Epithelial cell of proximal tubule (primary cell): ENCODE measurements at places on chromosomes 1 and 21. TPM values are rescaled to one million over a fixed set of nuclear protein-coding genes. Genes with fewer than 3 reads are reported as not detected.

Gene PRR9
- total RNA-seq, result 0.72 TPM in 1 of 2 replicates, not detected in the other

Gene OR6N1
- total RNA-seq, result not detected in 2 replicates

GRCh38 chr1:25618433-25618808 lies 1.8 kb downstream of the MAN1C1 start:
- no peak for DNase-seq

Gene FCN3
- not detected in 2 replicates for total RNA-seq

- DNase-seq, result no peak
These were observed 7.9 kb downstream of the KYAT3 start for GRCh38 chr1:88984569-88984968.

DNA sequence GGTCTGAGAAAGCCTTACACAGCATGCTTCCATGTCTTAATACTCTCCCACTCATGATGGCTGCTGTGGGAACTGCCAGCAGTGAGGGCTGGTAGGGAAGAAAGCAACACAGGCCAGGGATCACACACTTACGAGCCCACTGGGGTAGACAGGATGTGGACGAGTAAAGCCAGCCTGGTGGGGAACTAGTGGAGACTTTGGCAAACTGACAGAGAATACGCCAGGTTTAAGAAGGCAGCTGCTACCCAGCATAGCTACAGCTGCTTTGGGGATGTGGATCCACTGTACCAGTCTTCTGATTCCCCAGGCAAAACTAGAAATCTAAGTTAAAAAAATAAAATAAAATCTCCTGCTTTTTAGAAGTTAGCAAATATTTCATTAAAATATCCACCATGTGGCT lies 664.0 kb downstream of the SMYD3 start:
- DNase-seq, result no peak

GRCh38 chr1:68180441-68181164 lies 51.7 kb downstream of the WLS start:
- no peak for DNase-seq

DNA sequence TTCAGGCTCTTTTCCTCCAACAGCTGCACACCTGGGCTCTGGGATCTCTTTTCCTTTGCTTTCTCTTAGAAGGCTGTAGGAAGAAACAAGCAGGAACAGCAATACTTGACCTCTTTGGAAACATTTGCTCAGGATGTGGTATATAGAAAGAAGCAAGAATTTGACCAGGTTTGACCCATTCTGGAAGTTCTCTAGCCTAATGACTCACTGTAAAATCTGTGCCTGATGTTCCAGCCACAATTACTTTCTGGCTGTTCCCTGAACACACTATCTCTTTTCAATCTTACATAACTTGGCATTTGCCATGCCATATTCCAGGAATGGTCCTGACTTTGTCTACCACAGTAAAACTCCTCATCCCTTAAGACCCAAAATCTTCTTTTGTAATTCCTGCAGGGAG lies 419.9 kb upstream of the DAB1 start:
- DNase-seq, result peak; percentile 59

DNA sequence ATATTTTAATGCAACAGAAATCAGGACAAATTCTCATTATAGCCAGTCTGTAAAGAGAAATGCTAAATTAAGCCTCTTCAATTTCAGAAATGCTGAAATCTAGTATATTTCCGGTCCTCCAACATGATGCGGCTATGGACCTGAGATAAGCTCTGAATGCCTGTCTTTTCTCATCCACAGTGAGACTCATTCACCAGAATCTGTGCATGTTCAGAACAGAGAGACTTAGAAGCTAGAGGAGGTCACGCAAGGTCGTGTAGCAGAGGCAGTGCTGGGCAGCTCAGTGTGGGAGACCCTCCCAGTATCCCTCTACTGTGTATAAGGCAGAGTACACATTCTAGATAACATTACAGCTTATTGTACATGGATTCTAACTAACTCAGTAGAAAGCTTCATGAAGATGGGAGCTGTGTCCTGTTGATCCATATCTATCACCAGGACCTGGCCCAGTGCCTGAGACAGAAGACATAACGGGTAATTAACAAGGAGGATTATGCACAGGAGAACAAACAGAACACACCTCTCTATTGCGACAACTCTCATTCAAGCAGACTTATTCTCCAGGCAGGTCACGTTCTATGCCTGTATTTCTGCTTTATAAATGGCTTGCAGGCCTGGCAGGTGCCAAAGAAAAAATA lies 97.0 kb upstream of the COA6 start:
- no peak for DNase-seq

DNA sequence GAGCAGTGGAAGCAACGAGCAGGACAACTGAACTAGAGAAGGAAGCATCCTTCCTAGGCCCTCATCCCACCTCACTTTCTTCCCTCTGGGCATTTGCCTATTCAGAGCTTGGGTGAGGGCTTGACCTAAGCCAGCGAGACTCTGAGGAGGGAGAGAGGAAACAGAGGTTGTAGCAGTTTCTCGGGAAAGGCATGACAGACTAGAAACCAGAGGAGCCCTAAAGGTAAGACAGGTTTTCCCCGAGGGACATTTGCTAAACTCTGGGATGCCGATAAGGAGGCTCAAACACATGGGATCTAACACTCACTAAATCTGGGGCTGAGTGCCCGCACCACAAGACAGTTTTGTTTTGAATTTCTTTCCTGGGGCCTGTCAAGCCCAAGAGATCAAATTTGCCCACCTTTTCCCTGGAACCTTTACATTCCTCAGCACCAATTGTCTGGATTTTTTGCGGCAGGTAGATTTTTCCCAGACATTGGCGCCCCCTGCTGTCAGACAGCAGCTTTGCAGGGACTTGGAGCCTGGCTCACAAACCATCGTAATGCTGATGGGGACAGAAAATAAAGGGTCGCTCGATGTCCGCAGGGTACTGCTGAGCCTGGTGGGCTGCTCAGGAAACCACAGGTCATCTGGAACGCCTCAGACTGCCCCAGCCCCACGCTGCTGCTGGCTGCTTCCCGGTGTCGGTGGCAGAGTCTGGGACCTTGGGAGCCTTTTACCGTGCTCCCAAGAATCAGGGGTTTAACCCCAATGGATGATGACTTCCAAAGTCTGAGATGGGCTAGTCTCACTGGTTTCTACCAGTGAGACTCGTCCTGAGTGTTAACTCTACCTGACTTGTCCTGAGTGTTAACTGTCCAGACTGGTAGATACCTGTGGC lies 23.4 kb upstream of the TSPAN2 start:
- no peak for DNase-seq

GRCh38 chr1:18926315-18927081 lies 24.1 kb upstream of the ALDH4A1 start:
- DNase-seq, result no peak

DNA sequence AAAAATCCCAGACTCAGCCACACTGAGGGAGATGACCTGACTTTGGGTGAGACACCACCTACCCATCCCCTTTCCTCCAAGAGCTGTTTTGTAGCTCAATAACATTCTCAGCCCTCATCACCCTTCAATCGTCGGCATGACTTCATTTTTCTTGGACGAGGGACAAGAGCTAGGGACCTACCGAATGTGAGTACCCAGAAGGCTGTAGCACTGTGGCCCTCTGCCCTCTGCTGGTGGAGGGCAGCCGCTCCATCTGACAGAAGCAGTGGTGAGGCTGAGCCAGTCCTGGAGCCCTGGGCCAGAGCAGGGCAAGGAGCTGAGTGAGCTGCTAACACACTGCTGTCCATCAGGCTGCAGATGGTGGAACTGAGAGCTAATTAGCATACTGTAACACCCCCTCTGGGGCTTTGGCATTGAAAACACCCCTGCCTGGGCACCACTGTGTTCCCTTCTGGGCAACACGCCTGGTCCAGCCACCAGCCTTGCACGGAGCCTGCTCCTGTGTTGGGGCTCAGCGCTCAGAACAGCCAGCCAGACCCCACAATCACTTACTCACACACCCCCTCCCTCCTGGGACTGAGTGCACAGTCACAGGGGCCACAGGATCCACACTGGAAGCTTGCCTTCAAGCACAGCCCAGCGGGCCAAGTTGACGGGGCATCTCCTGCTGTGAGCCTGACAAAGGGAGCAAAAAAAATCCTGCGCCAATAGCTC lies 18.3 kb upstream of the ALPL start:
- peak; percentile 9 for DNase-seq

DNA sequence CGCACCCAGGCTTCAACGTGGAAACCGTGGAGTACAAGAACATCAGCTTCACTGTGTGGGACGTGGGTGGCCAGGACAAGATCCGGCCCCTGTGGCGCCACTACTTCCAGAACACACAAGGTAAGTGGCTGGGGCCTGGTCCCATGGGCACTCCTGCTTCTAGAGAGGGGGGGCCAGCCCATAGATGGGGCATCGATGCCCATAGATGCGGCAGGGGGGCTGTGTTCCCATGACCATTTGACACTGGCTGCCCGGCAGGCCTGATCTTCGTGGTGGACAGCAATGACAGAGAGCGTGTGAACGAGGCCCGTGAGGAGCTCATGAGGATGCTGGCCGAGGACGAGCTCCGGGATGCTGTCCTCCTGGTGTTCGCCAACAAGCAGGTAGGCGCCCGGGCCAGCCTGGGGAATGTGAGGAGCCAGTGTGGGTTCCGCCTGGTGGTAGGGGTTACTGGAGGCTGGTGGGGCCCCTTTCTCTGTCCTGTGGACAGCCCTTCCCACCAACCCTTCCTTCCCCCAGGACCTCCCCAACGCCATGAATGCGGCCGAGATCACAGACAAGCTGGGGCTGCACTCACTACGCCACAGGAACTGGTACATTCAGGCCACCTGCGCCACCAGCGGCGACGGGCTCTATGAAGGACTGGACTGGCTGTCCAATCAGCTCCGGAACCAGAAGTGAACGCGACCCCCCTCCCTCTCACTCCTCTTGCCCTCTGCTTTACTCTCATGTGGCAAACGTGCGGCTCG lies 5.6 kb downstream of the C1orf35 start:
- no peak for DNase-seq

Gene ZSWIM5
- total RNA-seq, result 0.23 and 0.72 TPM in 2 replicates

- DNase-seq, result no peak
These were observed 53.6 kb downstream of the SPATA46 start for GRCh38 chr1:162323023-162323422.

Gene OR6K3
- not detected in 2 replicates for total RNA-seq

Gene CLCA4
- total RNA-seq, result not detected in 2 replicates

Gene CD84
- not detected in 2 replicates for total RNA-seq

- no peak for DNase-seq
These were observed 26.5 kb downstream of the CD247 start for GRCh38 chr1:167491586-167492461.

DNA sequence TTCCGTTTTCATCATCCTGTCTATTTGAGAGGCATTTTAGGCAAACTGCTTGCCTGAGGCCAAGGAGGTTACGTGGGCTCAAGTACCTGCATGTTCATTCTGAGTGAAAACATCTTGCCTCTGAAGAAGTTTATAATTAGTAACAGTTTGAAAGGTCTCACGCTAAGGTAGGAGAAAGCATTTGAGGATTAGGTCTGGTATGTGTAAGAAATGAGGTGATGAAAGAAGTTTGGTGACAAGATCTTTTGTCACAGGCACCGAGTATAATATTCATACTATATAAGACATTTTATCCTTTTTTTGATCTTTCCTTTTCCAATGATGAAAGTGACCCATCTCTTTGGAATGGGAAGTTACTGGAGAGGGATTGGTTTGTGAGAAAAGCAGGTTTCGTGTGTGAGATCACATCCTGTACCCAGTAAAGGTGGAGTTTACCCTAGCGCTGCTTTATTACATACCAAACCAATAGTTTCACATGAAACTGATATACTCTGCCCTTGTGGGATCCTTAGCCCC lies 98.7 kb upstream of the PDC start:
- DNase-seq, result no peak

- DNase-seq, result no peak
These were observed 206.3 kb upstream of the B3GALT2 start for GRCh38 chr1:193392686-193393085.

- no peak for DNase-seq
These were observed 11.5 kb downstream of the BTBD8 start for GRCh38 chr1:92091625-92092024.

- peak; percentile 87 for DNase-seq
These were observed 5.9 kb downstream of the CLCA2 start for GRCh38 chr1:86429835-86430234.

GRCh38 chr1:66947267-66947666 lies 22.5 kb downstream of the MIER1 start:
- no peak for DNase-seq

- DNase-seq, result no peak
These were observed 57.3 kb downstream of the RHOU start for GRCh38 chr1:228792601-228793000.

DNA sequence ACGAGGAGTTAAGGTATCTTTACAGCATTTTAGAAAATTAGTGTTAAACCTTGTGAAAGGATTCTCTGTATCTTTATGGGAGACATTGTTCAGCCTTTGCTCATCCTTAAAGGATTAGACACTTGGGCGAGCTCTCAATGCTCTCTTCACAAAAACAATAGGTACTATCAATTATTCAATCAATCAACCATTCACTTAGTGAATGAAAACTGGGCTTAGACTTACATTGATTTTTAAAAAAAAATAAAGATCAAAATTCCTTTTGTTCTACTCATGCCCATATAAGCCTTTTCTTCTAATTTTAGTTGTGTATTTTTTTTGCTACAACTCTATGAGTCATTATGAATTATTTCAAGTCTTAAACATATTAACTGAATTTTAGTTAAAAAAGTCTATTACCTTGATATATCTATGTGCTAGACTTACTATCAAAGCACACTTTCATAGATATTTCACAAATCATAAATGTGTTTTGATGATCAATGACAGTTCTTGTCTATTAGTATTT lies 181.2 kb downstream of the DPYD start:
- peak; percentile 41 for DNase-seq

Gene OPTC
- not detected in 2 replicates for total RNA-seq

Gene C1QB
- not detected in 2 replicates for total RNA-seq
